Activated T-helper 1 cell treated with anti-CD3 and anti-CD28 coated beads, Interleukin-12 subunit alpha, Interleukin-12 subunit beta, Interleukin-2, Interleukin-4 antibody, amounts not matched to agents 30 ng/mL and 10 ng/mL and 1 ng/mL, durations not matched to agents 14 hours and 24 hours and 36 hours (primary cell): ENCODE measurements at places on chromosomes 7 and 10. TPM values are rescaled to one million over a fixed set of nuclear protein-coding genes. Genes with fewer than 3 reads are reported as not detected.

The RELN gene
- not detected in 2 replicates for total RNA-seq

DNA sequence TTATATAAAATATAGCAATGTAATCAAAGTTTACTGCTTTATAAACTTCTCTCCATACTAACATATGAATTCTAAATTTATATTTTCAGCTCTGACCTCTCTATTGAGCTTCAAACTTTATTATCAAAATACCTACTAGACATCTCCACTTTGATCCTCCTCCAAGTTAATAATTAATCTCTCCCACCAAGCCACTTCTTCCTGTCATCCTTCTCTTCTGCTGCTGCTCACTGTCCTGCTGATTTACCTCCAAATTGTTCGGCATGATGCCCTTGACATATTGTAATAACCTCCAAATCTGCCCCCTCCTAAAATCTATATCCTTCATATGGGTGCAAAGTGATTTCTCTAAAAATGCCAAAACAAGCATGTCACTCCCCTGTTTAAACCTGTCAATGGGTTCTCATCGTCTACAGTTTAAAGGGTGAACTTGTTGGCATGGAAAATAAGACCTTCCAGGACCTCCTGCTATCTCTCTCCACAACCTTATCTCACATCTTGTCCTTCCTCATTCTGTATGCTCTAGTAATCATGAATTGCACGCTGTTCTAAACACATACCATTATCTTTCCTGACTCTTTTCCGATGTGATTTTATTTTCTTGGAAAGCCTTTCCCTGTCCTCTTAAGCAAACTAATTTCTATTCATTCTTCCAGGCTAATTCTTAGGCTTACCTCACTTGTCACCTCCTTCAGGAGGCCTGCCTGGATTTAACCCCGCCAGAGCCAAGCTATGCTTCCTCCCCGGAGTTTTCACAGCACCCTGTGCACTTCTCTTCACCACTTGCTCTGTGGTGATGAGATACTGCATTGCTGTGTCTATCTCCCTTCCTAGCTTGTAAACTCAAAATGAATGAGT is 52.1 kb upstream of the STK17A start:
- DNase-seq = no peak
- H3K36me3 ChIP-seq = no peaks in the 10 kb centered on the region
- H3K4me3 ChIP-seq = no peak overlapping the region
- H3K27ac ChIP-seq = no peak overlapping the region
- H3K4me1 ChIP-seq = no peaks in the 10 kb centered on the region

GRCh38 chr10:49183596-49184542 is 4.3 kb downstream of the TMEM273 start:
- peak overlapping the region; percentile 63 for H3K4me3 ChIP-seq
- DNase-seq = no peak
- H3K27me3 ChIP-seq = peaks cover 15% of the 10 kb centered on the region
- H3K27ac ChIP-seq = peak overlapping the region; percentile 70
- H3K36me3 ChIP-seq = peaks cover 7% of the 10 kb centered on the region
- H3K4me1 ChIP-seq = peaks cover 71% of the 10 kb centered on the region

The XPNPEP1 gene
- total RNA-seq = 85.1 and 93.2 TPM in 2 replicates

The DBNL gene
- 140 TPM in 2 replicates for total RNA-seq
